ENCODE measurements at places on chromosomes 7 and 10. TPM values are rescaled to one million over a fixed set of nuclear protein-coding genes. Genes with fewer than 3 reads are reported as not detected.

Gene ACHE
- 19.2 TPM for total RNA-seq

Gene PNLIPRP3
- total RNA-seq: not detected

Gene ZNF736
- not detected for total RNA-seq

Gene CALHM1
- not detected for total RNA-seq

Gene MAT1A
- total RNA-seq: 0.52 TPM

Gene TMEM196
- total RNA-seq: 0.21 TPM

Gene MUC3A
- 8.5 TPM for total RNA-seq

Gene GCK
- total RNA-seq: 2.8 TPM

Gene ANKRD61
- 0.18 TPM for total RNA-seq

Gene ARHGEF5
- total RNA-seq: 15.9 TPM

Gene PLEKHS1
- not detected for total RNA-seq

Gene CDH23
- 4.7 TPM for total RNA-seq

Gene OR2A5
- not detected for total RNA-seq

Gene ZNF117
- total RNA-seq: 1.7 TPM

Gene HHEX
- 7.2 TPM for total RNA-seq

Gene TAS2R5
- 0.24 TPM for total RNA-seq

Gene MSANTD7
- 23.7 TPM for total RNA-seq

Gene CALHM3
- total RNA-seq: 0.10 TPM

Gene GPR37
- total RNA-seq: 20.0 TPM

Gene TMEM130
- total RNA-seq: 0.24 TPM

Gene GNAI1
- 35.3 TPM for total RNA-seq

Gene CTBP2
- total RNA-seq: 260 TPM

Gene FGF8
- 43.0 TPM for total RNA-seq

Gene EGFR
- total RNA-seq: 3.1 TPM

Gene SPAM1
- total RNA-seq: not detected

Gene MYO3A
- 4.8 TPM for total RNA-seq

Gene ASB13
- 22.3 TPM for total RNA-seq

Gene MMD2
- not detected for total RNA-seq

Gene PAPOLB
- total RNA-seq: not detected

Gene FGFBP3
- total RNA-seq: 10.5 TPM

Gene BZW2
- 99.0 TPM for total RNA-seq

Gene SDK1
- 4.1 TPM for total RNA-seq

Gene SGCE
- 25.8 TPM for total RNA-seq

Gene FOXI2
- total RNA-seq: 1.2 TPM

Gene RAPGEF5
- 5.5 TPM for total RNA-seq

Gene ETV1
- total RNA-seq: 45.6 TPM
